ENCODE measurements at places on chromosomes 3 and 15.

DNA sequence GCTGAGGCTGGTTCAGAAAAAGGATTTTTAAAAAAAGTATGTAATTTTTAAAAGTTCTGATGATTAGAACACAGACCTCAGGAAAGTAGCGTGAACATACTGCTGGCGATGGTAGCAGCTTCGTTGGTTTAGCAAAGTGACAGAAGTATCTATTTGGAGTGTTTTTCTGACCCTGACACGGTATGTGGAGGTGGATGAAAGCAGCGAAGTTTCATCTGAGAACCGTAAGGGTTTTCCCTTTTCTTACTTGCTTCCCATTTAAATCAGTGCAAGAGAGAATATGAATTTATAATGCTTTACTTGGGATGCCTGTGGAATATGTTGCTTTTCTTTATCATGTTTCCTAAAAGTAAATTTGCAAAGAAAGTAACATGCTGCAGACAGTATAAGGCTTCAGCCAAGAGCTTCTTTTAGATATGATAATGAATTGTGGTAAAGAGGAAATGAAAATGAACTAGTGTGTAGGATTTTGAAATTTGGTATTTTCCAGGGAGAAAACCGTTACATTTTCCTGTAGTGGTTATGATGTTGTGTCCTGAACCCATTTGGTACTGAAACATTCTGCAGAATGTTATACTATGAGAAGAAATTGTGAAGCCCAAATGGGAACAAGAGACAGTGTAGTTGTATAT lies 3.9 kb downstream of the CHST2 start:
- DNase-seq, result no peak

DNA sequence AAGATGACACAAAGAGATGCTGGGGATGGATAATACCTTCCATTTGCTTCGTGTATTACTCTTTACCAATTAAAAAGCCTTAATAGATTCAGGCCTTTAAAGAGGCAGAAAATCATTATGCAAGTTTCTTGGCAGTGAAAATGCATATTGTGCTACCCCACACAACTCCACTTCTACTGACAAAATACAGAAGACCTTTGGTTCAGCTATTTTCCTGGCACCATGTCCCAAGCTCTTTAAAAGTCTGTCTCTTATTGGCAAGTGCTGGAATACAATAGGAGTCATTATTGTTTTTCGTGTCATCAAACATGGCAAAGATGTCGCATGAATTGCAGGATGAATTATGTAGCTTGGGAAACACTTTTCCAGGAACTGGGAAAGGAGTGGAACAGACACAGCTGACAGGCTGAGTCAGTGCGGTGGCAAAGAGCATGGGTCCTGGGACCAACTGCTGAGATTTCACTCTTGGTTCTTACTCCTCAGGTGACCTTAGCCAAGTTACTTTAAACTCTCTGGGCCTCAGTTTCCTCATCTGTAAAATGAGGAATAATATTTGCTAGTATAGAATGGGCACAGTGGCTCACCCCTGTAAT lies 5.5 kb upstream of the TSPAN3 start:
- no peak for DNase-seq

- DNase-seq, result no peak
Observed at GRCh38 chr3:71579935-71580406, 3.6 kb downstream of the FOXP1 start.

DNA sequence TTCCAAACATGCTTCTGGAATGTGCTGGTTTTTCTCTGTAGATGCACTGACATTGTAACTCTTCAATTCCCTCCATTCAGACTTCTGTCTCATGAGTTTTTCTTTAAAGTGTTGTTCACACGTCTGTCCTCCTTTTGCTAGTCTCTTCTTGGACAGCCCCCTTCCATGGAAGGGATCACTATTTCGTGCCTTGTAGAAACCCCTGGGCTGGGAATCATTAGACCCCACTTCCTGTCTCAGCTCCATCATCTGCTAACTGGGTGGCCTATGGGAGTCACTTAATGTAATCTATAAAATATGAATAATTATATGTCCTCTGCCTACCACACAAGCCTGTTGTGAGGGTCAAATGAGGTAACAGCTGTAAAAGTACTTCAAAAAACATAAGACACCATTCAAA lies 110.6 kb downstream of the THSD4 start:
- DNase-seq, result no peak

DNA sequence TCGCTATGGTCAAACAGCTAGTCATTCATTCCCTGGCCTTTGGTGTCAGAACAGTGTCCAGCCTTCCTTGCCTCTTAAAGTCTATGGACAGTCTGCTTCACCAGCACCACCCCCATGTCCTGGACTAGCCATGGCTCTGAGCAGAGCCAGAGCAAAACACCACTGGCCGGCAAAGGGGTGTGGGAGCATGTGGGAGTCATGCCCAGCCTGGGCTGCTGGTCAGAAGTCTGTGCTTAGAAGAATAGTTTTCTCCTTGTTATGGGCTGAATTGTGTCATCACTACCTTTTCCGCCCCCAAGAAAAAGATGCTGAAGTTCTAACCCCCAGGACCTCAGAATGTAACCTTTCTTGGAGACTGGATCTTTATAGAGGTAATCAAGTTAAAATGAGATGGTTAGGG lies 132.9 kb upstream of the LPP start:
- DNase-seq, result no peak

GRCh38 chr15:81049835-81050234 lies 49.1 kb downstream of the TLNRD1 start:
- no peak for DNase-seq

DNA sequence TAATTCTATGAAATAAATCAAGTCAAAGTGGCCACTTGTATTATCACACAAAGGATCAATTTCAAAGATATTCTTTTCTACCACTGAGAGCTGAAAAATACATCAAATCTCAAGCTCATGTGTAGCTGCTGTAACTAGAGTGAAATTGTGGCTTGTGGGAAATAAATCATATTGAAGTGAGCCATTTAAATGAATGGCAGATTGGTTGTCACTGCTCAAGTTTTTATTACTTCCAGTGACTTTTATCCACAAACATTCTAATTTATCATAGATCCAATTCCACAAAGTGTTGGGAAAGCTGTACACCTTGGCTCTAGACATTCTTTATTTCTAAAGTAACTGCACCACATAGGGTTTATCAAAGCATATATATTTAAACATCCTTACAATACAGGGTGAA lies 285.4 kb downstream of the CNTN3 start:
- DNase-seq, result no peak

- DNase-seq, result no peak
Observed at GRCh38 chr3:16070707-16071106, 103.8 kb upstream of the GALNT15 start.

DNA sequence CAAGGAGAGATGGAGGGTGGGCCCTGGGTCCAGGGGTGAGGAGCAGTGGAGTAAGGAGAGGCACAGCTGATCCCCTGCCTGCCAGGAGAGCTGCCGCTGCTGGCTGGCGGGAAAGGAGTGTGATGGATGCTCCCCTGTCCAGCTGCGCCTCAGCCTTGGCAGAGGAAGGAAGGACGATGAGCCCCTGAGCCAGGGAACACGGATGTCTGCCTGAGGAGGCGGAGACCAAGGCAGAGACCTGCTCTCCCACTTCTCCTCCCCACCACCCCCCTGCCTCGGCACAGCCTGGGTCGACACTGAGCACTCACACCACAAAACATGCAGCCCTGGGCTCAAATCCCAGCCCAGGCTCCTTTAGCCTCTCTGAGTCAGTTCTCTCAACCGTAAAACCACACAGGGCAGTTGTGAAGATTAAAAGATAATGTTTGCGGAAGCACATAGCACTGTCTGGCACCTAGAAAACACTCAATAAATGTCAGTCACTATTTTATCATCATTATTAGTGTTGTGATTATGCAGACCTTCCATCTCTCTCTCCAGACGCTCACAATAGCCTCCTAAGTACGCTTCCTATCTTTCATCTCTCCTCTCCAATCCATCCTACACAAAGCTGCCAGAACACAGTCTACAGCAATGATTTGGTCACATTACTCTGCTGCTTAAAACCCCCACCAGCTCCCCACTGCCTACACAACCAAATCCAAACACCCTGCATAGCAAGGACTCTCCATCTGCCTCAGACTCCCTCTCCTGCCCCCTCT lies 52.2 kb downstream of the SEMA5B start:
- peak; percentile 38 for DNase-seq
